ENCODE measurements at places on chromosomes 16 and 17.
A peak's percentile ranks its signal among the peaks of the same experiment; 100 is the strongest.

GRCh38 chr16:84714028-84714427 is 14.2 kb downstream of the USP10 start:
- no peak for DNase-seq

DNA sequence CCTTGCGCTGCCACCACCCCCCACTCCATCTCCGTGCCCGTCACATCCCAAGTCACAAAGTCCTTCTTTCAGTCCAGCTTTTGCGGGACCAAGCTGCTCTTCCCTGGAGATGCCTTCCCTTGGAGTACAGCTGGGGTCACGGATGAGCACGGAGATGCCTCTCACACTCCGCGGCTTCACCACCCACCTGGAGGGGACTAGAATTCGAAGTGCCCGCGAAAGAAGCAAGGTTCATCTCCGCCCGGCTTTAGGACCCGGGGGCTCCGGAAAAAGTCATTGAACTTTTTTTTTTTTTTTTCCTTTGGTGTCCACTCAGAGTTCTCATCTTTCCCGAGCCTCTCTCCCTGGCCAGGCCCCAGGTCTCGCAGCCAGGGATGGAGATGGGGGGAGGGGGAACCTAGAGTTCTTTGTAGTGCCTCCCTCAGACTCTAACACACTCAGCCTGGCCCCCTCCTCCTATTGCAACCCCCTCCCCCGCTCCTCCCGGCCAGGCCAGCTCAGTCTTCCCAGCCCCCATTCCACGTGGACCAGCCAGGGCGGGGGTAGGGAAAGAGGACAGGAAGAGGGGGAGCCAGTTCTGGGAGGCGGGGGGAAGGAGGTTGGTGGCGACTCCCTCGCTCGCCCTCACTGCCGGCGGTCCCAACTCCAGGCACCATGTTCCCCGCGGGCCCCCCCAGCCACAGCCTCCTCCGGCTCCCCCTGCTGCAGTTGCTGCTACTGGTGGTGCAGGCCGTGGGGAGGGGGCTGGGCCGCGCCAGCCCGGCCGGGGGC is at the start of gene FKBP10:
Gene FKBP10 (plus strand): TSS at position 624 of the 771 bp plus-strand sequence. CDS start 31 bp downstream, at position 655.
- no peak for DNase-seq

GRCh38 chr16:58280146-58280845 is 14.5 kb downstream of the PRSS54 start:
- no peak for DNase-seq

- no peak for DNase-seq
Measured at GRCh38 chr17:42559075-42559474, 2.9 kb upstream of the COASY start.

DNA sequence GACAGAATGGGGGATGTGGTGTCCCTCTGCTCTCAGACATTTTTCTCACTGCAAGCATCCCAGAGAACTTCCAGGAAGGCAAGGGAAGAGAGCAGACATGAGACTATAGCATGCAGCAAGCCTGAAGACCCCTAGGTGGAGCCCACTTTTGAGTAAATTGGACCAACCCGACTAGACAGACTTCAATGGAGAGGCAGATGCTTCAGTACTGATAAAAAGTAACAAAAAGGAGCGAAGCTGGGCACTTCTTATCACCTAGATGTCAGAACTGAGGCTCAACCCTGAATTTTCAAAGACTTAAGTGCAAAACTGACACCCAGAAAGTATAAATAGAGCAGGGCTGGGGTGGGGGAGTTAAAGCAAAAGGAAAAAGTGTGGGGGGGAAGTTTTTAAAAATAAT is 130.8 kb downstream of the PMP22 start:
- DNase-seq = no peak

DNA sequence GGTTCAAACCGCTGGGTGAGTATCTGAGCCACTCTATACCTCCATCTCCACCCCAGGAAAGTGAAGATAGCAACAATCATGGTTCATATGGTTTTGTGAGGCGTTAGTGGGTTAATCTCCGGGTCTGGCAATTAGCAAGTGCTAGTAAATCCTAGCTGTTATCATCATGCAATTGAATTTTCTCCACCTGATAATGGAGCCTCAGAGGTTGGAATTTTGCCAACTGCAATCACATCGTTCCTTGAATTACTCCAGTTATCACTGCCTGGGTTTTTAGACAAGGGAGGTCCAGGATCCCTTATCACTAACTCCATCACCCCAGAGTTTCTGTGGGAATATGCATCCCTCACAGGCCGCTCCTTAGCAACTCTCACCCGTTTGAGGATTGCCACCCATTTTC is 311.5 kb downstream of the RBFOX1 start:
- DNase-seq = no peak

GRCh38 chr16:4763791-4764190 is 3.2 kb downstream of the ZNF500 start:
- no peak for DNase-seq

DNA sequence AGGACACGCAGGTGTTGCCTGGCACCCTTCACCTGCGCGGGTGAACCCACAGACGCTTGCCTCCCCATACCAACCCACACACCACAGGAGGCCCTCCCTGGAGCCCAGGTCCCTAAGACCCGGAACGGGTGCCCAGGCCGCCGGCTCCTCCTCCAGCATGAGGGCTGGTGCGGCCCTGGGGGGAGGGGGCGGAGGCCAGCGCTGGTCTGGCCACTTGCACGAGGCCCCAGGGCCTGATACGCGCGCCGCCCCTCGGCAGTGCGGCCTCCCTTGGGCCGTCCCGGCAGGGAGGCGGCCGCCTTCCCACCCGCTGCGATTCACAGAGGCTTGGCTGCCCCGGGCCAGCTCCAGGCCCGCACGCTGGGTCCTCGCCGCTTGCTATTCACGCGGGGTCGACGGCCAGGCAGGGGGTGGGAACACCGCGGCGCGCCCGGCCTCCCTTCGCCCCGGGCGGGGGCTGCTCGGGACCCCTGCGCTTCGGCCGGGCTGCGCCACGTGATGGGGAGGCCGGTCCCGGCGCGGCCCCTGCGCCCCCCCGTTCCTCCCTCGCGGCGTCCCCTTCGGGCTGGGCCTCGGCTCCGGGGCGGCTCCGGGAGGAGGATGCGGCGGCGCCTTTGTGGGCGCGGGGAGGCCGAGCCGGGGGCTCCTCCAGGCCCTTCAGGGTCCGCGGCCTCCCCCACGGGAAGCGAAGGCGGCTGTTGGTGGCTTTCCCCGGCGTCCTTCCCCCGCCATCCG is 685 bp downstream of the FASN start:
- no peak for DNase-seq

DNA sequence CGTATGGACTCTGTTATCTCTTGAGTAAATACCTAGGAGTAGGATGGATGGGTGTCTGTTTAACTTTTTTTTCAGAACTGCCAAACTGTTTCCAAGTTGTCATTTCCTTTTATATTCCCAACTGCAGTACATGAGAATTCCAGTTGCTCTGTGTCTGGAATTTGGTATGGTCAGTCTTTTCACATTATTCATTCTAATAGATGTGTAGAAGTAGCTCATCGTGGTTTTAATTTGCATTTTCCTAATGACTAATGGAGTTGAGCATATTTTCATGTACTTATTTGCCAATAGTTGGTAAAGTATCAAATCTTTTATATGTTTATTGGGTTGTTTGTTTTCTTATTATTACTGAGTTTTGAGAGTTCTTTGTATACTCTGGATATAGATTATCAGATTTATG is 27.0 kb downstream of the MRTFB start:
- no peak for DNase-seq

DNA sequence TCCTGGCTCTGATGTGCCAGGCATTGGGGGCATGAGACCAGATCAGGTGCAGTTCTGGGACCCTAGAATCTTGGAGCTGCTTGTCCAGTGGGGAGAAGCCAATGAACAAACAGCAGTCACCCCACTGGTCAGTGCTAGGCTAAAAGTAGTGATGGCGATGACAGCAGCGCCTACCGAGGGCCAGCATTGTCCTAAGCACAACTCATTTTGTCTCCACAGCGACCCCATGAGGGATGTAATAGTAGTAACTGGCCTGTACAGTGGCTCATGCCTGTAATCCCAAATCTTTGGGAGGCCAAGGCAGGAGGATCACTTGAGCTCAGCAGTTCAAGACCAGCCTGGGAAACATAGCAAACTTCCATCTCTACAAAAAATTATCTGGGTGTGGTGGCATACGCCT is 6.2 kb downstream of the SMCR8 start:
- DNase-seq = no peak

GRCh38 chr17:48231995-48232959 is 124.7 kb downstream of the SNX11 start:
- DNase-seq = no peak

DNA sequence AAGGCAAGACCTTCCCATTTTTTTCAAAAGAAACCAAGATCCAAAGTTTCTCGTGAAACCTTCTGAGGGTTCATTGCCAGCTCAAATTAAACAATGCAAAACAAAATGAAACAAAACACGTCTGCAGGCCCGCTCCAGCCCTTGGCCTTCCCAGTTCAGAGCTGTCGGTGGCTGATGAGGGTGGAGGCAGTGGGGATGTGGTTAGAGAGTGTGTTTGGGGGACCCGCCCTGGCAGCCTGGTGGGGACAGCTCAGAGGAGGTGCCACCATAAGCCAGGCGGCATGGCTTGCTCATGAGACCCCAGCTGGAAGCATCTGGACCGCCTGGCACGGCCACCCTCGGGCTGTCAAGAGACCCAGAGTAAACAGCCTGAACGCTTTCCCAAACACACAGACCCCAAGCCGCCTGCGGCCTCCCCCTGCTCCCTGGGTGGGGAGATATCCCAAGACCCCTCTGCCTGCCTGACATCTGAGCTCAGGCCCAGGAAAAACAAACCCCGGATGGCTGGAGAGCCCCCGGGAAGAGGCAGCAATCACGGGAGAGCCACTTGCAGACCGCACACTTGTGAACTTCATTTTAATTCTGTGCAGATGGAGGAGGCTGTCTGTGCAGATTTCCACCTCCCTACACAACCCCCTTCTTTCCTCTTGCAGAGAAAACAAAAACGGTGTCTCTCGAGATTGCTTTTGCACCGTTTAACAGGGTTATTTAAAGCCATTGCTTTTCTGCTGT is 35.4 kb upstream of the LITAF start:
- peak; percentile 36 for DNase-seq

GRCh38 chr16:78755751-78756661 is 656.6 kb downstream of the WWOX start:
- DNase-seq = no peak

DNA sequence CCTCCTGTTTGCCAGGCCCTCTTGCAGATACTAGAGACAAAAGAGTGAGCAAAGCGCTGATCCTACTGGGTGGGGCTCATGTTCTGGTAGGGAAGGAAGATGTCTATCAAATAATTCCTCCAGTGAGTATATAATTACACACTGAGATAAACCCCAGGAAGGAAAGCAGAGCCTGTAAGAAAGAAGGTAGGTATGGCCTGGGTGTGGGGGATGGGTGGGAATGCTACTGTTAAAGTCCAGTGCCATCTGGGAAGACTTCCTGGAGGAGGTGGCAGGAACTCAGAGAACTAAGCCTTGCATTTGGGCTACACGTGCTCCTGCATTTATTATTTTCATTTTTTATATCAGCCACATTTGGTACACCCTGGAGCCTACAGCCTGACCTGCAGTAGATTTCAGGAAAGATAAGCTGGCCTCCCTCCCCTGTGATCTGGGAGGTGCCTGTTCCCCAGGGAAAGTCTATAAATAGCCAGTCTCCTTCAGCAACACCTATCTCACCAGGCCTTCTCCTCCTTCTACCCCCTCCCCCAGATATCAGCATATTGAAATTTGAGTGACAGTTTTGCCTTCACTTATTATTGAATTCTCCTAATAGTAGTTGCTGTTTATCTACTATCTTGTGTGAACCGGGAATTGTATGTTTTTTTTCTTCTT is 11.5 kb downstream of the ATP2C2 start:
- no peak for DNase-seq

GRCh38 chr17:27553019-27553511 is 77.9 kb upstream of the LGALS9 start:
- no peak for DNase-seq

Data from activated naive CD4-positive, alpha-beta T cell (primary cell).